ENCODE measurements at places on chromosomes 6 and 20.

- no peak for DNase-seq
Observed at GRCh38 chr6:41455818-41456217, 90.4 kb upstream of the FOXP4 start.

DNA sequence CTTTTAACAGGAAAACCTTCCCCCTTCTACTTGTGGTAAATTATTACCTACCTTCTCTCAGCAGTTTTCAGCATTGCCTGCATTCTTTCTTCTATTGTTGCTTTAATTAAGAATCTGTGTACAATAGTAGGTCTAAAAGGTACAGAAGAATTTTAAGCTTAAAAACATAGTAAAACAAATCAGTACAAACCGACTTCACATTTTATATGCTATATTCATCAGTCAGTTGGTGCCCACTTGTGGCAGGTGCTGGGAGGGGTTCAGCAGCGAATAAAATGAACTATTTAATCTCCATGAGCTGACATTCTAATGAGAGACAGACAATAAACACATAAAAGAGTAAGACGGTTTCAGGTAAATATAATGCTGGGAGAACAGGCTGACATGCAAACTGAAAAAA lies 73.4 kb upstream of the FBXO30 start:
- peak; percentile 22 for DNase-seq

DNA sequence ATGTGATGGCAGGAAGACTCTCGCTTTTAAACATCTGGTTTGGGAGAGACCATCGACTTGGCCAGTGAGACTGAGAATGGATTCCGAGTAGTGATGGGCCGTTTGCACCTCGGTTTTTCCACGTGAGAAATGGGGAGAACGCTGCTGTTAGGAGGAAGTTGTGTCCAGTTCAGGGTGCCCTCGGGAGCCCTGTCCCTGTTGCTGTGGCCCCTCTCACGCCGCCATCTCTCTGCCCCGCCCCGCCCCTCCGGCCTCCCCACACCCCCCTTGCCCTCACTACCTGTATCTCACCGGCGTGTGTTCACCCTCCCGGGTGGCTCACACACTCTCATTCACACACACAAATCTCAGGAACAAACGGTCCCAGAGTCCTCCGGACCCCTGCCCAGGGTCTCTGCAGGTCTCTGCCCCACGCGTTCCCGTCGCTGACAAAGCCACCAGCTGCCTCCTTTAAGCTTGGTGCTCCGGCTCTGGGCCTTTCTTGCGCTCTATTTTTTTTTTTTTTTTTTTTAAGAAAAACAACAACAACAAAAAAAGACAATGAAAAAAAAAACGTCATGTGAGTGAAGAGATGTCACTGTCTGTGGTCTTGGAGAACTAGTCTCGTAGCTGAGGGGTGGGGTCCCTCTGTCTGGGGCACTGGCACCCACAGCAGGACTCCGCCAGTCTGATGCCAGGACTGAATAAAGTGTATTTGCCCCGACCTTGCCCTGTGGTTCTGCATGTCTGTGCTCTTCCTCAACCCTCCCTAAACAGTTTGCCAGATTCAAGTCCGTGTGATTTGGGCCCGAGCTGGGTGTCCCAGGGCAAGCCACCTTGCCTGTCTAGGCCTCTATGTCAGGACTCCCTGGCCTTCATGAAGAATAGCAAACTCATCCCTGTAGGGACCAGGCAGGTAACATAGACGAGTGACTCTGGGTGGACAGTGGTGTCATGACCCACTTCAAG lies 2.9 kb downstream of the SOX12 start:
- no peak for DNase-seq

DNA sequence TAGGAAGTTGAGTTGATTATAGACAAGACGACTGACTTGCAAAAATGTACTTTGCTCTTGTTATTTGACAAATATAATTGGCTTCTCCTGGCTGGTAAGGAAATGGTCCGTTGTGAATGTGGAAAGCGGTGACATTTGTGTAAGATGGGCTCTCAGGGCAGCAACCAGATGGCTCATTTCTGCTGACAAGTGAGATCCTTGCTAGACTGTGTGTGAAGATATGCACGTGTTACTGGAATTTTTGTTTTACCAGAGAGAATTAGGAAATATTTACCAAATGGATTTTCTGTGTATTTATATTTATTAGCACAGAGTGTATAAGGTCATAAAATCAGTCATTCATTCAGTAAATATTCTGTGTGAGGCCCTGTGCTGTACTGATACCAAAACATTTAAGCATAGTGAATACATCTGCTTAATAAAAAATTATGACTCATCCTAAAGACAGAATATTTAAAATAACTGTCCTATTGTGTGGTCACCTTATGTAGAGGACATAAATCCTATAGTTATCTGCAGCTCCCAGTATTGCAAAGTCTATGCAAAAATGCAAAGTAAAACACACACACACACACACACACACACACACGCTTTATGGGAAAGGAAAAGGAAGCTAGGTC lies 109.9 kb upstream of the ASF1A start:
- DNase-seq = no peak

DNA sequence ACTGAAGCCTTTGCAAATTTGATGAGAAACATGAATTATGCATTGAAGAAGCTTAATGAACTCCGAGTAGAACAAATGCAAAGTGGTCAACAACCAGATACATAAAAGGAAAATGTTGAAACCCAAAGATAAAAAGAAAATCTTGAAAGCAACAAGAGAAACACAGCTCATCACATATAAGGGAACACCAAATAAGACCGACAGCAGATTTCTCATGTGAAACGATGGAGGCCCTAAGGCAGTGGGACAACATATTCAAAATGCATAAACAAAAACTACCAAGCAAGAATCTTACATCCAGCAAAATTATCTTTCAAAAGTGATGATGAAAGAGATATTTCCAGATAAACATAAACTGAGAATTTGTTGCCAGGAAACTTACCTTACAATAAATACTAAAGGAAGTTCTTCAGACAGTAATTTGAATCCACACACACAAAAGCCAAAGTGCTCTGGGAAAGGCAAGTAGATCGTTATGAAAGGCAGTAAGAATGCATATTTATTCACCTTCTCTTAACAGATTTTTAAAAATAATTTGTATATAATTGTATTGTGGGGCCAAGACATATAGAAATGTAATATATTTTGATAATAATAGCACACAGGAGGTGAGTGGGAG lies 22.5 kb downstream of the SLC52A3 start:
- no peak for DNase-seq

GRCh38 chr6:54284161-54284860 lies 23.9 kb upstream of the TINAG start:
- no peak for DNase-seq
